ENCODE measurements at places on chromosomes 6 and 20.

DNA sequence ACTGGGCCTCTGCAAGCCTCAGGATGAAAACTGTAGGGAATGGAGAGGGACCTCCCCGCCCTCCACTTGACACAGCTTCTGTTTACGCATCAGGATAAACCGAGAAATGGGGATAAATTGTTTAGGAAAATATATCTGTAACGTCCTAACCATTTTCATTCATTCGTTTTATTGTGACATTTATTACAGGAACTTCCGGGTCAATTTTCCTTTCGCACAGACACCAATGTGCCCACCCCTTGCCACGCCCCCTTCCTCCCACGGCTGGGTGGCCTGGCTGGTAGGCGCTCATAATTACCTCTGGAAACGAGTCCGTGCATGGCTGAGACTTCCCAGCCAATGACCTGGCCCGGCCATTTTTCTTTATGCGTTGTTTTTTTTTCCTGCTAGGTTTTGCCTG is 96.1 kb downstream of the BMP7 start:
- DNase-seq = no peak

- DNase-seq = no peak
Measured at GRCh38 chr6:3196770-3197169, 30.7 kb downstream of the TUBB2B start.

GRCh38 chr20:17708675-17709360 is 9.1 kb downstream of the BANF2 start:
- no peak for DNase-seq

DNA sequence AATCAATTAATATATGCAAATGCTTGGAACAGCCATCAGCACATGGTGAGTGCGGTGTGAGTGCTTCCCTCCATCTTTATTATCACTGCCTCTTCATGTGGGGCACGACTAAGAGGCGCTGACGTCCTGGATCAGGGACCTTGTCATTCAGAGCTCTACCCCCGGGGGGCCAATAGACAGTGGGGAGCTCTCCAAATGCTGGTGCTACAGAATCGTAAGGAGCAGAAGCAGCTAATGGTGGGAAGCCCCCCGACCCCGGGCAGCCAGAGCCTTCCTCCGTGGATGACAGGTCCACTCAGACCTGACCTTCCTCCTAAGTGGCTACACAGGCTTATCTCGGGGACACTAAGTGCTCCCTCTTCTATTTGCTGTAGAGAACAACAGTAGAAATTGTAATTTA is 257.5 kb upstream of the PMEPA1 start:
- no peak for DNase-seq

- no peak for DNase-seq
Measured at GRCh38 chr20:48451401-48451800, 376.4 kb downstream of the PREX1 start.

DNA sequence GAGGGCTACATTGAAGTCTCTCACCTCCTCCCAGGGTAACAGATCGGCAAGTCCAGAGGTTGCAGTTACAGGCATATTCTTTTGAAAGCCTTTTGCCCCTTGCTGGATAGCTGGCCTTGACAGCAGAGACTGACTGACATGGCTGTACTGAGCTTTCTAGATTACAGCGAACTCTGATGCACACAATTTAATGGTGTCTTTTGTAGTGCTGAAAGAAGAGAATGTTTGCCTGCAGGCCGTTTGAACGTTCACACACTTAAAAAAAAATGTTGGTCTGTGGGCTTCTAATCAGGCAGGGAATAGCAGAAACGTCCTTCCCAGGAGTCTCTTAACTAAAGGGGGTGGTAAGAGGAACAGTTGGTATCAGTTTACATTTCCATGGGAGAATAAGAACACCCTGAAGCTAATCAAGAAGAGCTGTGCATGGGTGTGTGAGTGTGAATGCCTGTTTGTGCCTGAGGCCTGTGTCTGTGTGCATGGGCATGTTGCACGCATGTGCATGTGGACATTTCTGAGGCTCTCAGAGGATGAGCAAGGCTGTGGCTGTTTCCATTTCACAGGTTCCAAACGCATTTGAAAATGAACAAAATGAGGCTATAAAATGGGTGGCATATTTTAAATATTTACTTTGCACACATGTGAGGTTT is 213.9 kb upstream of the SSTR4 start:
- no peak for DNase-seq

DNA sequence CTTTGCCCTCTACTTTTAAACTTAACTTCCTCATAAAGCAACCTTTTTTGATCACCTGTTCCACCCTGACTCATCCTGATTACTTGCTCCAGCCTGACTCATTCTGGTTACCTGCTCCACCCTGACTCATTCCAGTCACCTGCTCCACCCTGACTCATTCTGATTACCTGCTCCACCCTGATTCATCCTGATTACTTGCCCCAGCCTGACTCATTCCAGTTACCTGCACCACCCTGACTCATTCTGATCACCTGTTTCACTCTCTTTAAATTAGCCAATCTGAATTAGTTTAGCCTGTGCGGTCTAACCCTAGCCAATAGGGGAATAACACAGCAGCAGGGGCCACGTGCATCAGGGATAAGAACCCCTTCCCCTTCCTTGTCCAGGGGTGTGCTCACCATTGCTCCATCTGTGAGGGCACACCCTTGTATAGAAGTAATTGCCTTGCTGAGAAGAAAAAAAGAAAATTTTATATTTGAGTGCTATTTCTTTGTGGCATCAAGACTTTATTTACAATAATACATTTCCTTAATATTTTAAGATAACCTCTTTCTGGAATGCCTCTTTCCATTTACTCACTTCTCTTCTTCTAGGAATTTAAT is 17.9 kb downstream of the HLA-G start:
- no peak for DNase-seq

- DNase-seq = no peak
Measured at GRCh38 chr20:24453869-24454268, 15.6 kb upstream of the SYNDIG1 start.

DNA sequence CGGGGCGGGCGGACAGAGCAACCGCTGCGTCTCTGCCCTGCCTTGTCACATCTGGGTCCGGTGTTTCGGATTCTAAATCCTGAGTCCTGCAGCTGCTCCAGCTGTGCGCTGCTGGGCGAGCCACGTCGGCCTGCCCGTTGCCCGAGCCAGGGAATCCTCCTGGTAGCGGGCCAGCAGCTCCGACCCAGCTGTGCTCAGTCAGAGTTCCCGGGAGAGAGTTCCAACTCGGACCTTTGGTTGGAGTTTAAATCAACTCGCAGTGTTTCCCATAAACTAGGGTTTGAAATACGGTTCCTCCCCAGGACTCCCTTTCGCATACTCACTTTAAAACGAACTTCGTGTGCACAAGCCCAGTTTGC is 315 bp upstream of the PDE10A start:
- DNase-seq = no peak

DNA sequence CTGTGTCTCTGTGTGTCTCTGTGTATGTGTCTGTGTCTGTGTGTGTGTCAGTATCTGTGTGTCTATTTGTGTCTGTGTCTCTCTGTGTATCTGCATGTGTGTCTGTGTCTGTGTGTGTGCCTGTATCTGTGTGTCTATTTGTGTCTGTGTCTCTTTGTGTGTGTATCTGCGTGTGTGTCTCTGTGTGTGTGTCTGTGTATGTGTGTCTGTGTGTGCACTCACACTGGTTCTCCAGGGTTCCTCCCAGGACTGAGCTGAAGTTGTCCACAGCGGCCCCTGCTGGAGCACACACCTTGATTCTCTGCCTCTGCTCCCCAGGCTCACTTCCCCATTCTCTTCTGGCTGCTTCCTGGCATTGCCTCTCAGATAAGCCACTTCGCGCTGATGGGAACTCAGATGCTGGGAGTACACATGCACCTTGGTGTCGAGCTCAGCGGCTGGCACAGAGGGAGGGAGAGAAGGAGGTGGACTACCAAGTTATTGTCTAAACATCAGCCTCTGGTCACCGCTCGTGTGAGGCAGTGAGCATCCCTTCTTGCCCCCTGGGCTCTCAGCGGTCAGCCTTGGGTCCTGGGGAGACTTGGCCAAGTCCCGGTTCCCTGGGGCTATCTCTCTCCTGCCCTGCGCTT is 104.9 kb upstream of the NXT1 start:
- no peak for DNase-seq

- DNase-seq = no peak
Measured at GRCh38 chr6:1735239-1735803, 125.6 kb downstream of the FOXC1 start.

GRCh38 chr6:155967322-155967721 is 511.7 kb upstream of the NOX3 start:
- no peak for DNase-seq

- no peak for DNase-seq
Measured at GRCh38 chr6:111805511-111806164, 67.6 kb downstream of the FYN start.

DNA sequence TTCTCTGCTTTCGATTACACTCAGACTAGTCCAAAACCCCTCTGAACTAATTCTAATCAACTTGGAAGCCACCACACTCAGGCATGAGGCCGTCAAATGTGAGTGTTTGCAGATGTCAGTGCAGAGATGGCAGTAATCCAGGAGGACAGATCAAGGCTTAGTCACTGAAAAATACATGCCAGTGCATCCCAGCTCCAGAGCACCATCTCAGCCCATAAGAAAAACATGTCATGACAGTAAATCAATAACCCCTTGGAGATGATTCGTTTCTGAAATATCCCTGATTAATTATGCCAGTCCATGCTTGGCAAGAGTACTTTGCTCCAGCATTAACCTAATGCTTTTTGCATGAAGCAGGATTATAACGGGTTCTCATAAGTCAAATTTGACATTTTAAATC is 179.5 kb downstream of the ADAT2 start:
- DNase-seq = no peak

DNA sequence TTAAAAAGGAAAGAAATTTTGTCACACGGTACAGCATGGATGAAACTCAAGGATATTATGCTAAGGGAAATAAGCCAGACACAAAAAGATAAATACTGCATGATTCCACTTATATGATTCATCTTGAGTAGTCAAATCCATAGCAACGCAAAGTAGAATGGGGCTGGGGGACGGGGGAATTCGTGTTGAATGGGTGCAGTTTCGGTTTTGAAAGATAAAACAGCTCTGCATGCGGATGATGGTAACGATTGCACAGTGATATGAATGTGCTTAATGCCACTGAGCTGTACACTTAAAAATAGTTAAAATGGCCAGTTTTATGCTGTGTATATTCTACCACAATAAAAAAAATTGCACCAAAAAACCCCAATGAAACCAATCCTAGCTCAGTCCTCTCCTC is 52.9 kb upstream of the SIRPA start:
- peak; percentile 4 for DNase-seq

GRCh38 chr20:60199866-60200265 is 241.6 kb downstream of the CDH26 start:
- DNase-seq = no peak

DNA sequence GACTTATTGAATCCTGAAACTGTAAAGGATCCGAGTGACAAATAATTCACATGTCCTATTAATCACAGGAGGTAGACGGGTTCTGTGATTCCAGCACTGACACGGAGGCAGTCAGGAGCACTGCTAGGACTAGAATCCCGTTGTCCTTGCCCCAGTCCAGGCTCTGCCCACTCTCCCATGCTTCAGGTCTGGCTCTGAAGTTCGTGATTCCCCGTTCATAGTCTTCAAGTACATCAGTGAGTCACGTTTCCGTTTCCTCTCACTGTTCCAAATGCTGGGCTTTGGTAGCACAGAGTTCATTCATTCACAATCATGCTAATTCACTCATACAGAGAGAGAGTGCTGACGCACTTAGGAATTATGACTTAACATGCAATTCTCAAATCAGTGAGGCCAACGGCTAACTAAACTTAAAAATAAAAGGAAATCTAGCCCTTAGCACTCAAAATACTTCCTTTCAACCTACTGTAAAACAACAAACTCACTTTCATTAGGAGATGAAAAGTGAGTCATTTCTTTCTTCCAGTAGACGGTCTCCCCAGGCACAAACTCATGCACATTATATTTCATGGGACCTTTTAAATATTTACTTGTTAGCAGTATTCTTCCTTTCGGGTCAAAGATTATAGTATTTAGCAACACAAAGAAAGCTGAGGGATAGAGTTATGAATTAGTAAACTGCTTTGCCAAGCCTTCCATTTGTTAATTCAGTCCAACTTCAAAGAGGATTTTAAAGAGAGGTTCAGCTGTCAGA is 94.0 kb upstream of the NHSL1 start:
- DNase-seq = peak; percentile 31

DNA sequence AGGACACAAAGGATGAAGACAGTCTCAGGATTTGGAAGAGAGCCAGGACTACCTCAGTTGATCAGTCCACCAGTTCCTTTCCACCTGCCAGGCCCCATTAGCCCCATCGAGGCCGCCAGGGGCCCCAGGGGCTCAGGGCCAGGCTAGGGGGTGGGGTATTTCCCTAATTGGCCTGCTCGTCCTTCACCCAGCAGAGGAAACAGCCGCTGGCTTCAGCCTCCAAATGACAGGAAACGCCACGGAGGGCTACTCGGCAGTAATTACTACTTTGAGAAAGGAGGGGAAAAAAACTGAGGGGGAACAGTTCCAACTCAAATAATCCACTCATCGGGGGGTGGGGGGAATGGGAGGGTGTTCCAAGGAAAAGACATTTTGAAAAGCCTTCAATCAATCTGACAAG is 42.7 kb downstream of the MAFB start:
- DNase-seq = no peak

DNA sequence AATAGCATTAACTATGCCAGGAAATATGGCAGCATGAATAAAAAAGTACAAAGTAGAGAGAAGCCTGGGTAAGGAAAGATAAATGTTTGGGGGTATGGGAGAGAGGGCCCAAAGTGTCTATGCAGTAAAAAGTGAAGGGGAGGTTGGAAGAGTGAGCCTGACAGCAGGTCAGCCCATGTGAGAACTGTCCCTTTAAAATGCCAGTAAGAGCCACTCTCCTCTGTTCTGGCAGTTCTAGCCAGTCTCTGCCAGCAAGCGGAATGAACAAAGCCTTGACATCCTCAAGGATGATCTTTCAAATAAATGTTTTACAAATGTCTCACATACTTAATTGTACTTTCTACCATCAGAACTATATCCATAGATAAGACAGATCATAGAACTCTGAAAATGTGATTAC is 164.5 kb downstream of the DST start:
- DNase-seq = no peak

DNA sequence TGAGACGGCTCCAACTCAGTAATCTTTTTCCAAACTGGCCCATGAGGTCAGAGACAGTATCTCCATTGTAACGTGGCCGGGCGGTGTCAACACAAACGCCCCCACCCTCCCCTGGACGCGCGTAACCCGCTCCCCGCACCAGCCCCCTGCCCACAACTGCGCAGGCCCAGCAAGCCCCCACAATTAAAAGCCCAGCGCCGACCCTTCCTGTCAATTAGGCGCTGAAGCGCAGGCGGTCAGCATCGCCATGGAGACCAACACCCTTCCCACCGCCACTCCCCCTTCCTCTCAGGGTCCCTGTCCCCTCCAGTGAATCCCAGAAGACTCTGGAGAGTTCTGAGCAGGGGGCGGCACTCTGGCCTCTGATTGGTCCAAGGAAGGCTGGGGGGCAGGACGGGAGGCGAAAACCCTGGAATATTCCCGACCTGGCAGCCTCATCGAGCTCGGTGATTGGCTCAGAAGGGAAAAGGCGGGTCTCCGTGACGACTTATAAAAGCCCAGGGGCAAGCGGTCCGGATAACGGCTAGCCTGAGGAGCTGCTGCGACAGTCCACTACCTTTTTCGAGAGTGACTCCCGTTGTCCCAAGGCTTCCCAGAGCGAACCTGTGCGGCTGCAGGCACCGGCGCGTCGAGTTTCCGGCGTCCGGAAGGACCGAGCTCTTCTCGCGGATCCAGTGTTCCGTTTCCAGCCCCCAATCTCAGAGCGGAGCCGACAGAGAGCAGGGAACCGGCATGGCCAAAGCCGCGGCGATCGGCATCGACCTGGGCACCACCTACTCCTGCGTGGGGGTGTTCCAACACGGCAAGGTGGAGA is at the start of the genes HSPA1A and HSPA1L:
Gene HSPA1A, plus strand, starts transcription at position 519 of the 814 bp plus-strand sequence. Its CDS starts 214 bp downstream, at position 733.
Gene HSPA1L, minus strand, starts transcription at position 259 of the 814 bp plus-strand sequence. CDS start 3,311 bp downstream, outside the sequence.
- DNase-seq = peak; percentile 69

- no peak for DNase-seq
Measured at GRCh38 chr20:48406912-48407340, 420.9 kb downstream of the PREX1 start.
